Endothelial cell (in vitro differentiated cells): ENCODE measurements at places on chromosomes 4 and X. TPM values are rescaled to one million over a fixed set of nuclear protein-coding genes. Genes with fewer than 3 reads are reported as not detected.

DNA sequence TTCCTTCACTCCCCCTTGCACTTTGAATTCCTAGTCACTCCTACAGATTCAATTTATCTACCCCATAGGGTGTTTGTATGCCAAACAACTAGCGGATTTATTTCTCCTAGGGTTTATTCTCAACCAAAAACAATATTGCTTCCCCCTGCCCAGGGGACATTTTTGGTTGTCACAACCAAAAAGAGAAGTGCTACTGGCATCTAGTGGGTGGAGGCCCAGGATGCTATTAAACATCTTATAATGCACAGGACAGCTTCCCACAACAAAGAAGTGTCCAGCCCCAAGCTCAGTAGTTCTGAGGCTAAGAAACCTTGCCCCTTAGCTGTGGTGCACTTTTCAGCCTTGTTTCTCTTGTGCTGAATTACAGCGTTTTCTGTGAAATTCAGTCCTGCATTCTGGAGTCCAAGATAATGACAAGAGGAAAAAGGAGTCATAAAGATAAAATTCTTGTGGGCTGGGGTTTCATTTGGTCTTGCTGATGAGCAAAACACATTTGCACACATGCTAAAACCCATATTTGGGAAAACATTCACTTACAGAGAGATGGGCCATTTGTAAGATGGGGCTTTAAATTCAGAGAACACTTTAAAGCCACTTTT, 11.2 kb upstream of the SYTL4 start:
- H3K27me3 ChIP-seq: no peaks in the 10 kb centered on the region
- H3K36me3 ChIP-seq: no peaks in the 10 kb centered on the region
- H3K4me3 ChIP-seq: no peak overlapping the region
- DNase-seq: no peak

DNA sequence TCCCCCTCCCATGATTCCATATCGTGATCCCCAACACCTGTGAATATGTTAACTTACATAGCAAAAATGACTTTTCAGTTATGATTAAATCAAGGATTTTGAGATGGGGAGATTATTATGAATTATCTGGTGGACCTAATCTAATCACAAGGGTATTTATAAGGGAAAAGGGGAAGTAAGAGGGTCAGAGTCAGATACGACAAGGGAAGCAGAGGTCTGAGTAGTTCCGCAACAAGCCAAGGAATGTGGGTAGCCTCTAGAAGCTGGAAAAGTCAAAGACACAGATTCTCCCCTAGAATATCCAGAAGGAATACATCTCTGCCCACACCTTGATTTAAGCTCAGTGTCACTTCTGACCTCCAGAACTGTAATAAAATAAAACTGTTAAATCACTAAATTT, 1.0 kb upstream of the IL13RA1 start:
- H3K27ac ChIP-seq: no peak overlapping the region
- no peaks in the 10 kb centered on the region for H3K27me3 ChIP-seq
- H3K4me1 ChIP-seq: peaks cover 11% of the 10 kb centered on the region
- peaks cover 6% of the 10 kb centered on the region for H3K36me3 ChIP-seq
- no peak for DNase-seq

GRCh38 chr4:149370785-149371420, 444.7 kb downstream of the IQCM start:
- H3K4me1 ChIP-seq: no peaks in the 10 kb centered on the region
- H3K4me3 ChIP-seq: no peak overlapping the region
- DNase-seq: no peak
- no peaks in the 10 kb centered on the region for H3K27me3 ChIP-seq

- H3K4me1 ChIP-seq: peaks cover 8% of the 10 kb centered on the region
- no peak overlapping the region for H3K27ac ChIP-seq
- no peaks in the 10 kb centered on the region for H3K36me3 ChIP-seq
Observed at GRCh38 chrX:40109288-40110008, 11.7 kb upstream of the BCOR start.

TMEM192 gene
- 11.6 TPM for total RNA-seq

MAGEA8 gene
- total RNA-seq: not detected

AGTR2 gene
- total RNA-seq: 0.13 TPM
